Activated T-cell treated with anti-CD3 and anti-CD28 coated beads for 24 hours (primary cell): ENCODE measurements at places on chromosomes 1 and 21.

GRCh38 chr1:159030877-159031447 is 21.3 kb downstream of the IFI16 start:
- no peak for DNase-seq

- no peak for DNase-seq
These were observed 1290.7 kb upstream of the ADGRL2 start for GRCh38 chr1:80509965-80510522.

DNA sequence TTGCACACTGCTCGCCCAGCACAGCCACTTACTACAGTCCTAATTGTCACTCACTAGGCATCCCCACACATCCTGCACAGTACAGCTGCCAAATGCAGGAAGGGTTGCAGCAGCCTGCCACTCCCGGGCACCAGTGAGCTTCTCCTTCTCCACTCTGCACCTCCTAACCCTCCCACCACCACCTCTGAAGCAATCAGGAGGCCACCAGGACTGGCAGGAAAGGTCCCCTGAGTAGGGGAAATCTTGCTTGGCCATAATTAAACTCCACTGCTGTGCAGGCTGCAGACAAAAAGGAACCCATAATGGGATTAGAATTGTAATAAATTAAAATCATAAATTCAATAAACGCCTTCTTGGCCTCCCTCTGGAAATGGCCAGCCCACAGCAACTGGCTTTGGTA is 31.8 kb downstream of the FBXO2 start:
- no peak for DNase-seq

DNA sequence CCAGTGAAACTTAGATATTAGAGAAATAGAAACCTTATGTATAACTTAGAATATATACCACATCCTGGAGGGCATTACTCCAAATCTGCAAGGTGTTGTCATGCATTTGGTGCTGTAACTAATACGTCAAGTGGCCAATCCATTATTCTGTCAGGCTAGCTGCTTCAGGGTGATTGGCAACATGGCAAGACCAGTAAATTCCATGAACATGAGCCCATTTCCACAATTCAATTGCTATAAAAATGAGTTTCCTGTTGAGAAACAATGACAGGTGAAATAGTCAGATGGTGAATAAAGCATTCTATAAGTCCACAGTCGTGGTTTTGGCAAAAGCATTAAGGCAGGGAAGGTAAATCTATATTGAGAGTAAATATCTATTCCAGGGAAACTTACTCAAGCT is 566.0 kb downstream of the ADGRL2 start:
- no peak for DNase-seq

DNA sequence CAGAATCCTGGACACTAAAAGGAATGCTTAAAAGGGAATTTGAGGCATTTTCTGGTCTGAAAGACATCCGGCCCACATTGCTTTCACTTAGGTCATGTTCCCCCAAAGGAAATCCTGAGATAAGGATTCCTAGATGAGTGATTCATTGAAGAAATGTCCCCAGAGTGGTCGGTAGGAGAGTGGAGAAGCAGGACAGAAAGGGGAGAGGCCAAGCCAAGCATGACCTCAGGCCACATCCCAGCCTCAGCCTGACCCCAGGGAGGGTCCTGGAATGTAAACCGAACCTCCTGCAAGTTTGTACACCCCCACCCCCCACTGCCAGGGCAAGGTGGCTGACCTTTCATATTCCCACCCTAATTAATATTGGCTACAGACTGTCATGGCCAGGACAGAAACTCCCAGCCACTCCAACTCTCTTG is 16.6 kb downstream of the HIVEP3 start:
- no peak for DNase-seq

DNA sequence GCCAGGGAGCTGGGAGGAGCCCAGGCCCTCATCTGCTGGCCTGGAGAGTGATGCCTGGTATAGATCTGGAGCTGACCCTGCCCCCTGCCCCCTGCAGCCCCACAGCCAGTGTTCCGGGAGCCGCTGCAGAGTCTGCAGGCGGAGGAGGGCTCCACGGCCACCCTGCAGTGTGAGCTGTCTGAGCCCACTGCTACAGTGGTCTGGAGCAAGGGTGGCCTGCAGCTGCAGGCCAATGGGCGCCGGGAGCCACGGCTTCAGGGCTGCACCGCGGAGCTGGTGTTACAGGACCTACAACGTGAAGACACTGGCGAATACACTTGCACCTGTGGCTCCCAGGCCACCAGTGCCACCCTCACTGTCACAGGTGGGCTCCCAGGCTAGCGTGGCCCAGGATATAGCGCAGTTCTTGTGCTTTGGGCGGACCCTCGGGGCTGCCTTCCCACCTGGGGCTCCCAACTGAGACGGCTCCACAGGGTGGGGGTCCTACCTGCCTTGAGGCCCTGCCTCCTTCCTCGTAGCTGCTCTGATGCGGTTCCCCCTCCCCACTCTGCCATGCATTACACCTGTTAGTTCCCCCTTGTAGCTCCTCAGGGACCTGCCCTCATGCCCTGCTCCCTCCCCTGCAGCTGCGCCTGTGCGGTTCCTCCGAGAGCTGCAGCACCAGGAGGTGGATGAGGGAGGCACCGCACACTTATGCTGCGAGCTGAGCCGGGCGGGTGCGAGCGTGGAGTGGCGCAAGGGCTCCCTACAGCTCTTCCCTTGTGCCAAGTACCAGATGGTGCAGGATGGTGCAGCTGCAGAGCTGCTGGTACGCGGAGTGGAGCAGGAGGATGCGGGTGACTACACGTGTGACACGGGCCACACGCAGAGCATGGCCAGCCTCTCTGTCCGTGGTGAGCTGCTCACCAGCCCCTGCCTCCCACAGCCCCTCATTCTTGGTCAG is 98.7 kb downstream of the OBSCN start:
- no peak for DNase-seq

- DNase-seq: no peak
These were observed 35.0 kb downstream of the LGR6 start for GRCh38 chr1:202228484-202229122.

DNA sequence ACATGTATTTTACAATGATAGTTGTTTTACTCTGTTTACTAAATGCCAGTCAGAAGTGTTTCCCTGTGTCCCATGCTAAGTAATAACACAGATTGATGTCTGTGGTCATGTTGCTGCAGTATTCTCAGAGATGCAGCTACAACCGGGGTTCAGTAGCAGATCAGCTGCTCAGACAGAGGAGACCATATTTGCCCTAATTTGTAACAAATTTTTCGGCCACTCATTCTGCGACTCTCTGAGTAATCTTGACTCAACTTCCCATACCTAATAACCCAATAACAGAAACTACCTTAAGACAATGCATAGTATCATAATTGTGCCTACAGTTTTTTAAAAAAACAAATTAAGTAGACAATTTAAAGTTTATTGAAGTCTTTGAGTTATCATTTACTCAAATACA is 32.6 kb downstream of the NIBAN1 start:
- DNase-seq: peak; percentile 1

DNA sequence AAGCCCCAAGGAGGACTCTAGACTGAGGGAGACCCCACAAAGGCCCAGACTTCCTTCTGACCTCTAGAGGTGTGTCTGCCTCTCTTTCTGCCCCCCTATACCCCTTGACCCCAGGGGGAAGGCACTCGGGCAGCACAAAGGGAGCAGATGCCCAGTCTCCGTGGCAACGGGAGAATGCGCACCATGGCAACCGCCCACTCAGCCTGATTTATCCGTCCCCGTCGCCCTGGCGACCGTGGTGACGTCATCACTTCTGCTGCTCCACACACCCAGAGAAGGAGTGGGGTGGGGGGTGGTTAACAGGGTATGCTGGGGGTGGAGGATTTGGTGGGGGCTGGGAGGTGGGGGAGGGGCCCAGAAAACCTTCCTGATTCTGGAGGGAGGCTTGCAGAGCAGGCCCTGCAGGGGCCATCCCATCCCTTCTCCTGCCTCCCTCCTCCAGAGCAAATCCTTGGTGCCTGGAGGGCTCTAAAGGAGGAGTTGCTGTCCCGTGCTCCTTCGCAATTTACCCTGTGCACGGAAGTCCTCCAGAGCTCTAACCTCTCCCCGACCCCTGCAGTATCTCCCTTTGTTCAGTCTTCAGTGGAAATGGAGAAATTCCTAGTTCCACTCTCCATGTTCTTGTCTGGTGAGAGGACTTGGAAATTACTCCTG is 6.3 kb downstream of the CELF3 start:
- peak; percentile 23 for DNase-seq

GRCh38 chr1:169921080-169921479 is 27.4 kb upstream of the SCYL3 start:
- no peak for DNase-seq

DNA sequence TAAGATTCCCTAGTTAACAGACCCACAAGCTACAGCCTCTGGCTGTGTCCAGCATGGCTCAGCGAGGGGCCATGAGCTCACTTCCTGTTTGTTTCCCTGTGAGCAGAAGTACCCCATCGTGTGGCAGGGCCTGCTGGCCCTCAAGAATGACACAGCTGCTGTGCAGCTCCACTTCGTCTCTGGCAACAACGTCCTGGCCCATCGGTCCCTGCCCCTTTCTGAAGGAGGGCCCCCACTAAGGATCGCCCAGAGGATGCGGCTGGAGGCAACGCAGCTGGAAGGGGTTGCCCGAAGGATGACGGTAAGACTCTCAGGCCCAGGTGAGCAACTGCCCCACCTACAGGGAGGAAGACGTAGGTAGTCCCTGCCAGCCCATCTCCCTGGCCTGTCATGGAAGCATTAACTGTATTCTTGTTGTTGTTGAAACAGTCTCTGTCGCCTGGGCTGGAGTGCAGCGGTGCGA is 38.2 kb downstream of the ZBTB17 start:
- no peak for DNase-seq

DNA sequence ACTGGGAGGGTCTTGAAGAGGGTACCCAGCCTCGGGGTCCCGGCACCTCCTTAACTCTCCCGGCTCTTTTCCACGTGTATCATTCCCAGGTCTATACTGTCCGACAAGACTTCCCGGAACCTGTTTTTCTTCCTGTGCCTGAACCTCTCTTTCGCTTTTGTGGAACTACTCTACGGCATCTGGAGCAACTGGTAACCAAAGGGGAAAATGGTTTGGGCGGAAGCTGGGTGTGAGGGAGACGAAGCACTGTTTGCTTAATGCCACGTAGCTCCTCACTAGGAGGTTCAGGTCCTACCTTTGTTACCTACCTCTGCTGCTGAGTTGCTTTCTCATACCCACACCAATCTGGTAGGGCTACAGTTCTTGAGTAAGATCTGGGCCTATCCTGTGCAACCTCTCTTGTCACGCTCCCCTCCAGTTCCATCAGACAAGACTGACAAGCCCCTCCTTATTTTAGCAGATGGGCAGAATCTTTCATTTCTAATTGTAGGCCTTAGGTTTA is 642 bp downstream of the SLC30A7 start:
- DNase-seq: peak; percentile 48

DNA sequence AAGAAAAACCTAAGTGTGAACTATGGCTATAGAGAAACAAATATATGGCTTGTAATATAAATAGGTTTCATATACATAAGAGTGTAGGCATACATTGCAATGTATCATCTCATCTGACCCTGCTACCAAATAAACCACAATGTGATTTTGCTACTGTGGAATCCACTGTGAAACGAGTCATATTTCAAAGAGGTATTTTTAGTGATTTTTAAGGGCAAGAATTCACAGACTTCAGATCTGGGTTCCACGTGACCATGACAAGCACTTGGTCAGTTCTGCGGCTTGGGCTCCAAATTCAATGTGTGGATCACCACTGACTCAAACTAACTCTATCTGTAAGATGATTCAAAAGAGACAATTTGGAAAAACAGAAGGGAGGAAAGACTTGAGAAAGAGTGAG is 147.0 kb upstream of the ERG start:
- DNase-seq: no peak

DNA sequence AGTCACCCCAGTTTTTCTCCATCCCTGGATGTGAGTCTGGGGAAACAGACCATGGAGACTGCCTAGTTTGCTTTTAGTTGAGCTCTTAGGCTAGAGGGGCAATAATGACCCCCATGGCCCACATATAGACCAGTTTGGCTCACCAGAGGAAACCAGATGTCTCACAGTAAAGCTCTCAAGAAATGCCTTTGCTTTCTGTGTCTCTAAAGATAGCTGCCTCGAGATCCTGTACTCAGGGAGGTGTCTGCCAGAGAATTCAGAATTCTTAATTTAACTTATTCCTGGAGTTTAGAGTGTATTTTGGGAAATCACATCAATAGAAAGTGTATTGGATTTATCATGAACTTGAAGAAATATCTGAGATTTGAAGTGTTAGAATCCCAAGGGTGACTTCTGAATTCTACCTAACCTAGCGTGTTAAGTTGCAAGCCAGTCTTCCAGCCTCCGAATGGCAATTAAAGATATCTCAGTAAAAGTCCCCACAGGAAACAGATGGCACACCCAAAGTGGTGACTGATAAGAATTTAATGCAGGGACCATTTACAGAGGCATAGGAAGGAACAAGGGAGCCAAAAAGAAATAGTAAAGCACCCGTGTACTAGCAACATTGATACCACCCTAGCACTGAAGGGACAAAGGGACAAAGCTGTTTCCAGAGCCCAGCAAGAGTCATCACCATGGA is 37.1 kb downstream of the STYXL2 start:
- no peak for DNase-seq

DNA sequence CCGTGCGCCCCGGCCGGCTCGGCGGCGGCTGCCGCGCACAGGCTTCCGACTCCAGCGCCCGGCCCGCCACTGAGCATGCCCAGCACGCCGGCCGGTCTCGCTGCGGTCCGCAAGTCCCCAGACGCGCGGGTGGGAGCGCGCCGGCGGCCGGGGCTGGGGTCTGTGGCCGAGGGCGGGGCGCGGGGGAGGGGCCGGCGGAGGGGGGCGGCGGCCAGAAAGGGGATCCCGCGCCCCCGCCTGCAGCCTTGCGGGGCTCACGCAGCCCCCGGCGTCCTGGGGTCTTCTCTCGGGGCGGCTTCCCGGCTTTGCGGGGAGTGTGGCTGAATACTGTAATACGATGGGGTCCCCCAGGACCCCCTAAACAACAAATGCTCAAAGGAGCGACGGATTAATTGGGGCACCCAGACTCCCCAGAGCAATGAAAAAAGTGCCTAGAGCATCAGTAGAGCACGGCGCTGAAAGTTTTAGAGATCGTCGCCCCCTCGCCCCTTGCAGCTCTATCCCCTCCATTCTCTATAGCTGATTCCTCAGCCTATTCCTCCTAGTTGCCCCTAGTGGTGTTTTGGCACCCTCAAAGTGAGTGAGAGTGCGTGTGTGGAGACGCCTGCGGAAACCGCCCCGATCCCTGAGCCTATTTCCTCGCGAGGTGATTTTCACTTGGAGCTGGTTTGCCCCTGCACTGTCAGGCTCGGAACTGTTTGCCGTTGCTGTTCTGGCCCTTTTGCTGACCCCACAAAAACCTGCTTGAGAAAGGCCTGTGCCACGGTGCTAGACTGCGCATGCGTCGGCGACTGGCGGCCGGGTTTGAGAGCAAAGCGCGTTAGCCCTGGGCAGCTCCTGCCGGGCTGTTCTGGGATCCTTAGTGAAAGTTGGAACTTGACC is at the start of gene VAV3:
Gene VAV3 (minus strand): TSS at position 71 of the 882 bp plus-strand sequence. CDS start 311 bp downstream, outside the sequence.
- DNase-seq: peak; percentile 57

- no peak for DNase-seq
These were observed 17.6 kb downstream of the RGS1 start for GRCh38 chr1:192592981-192593708.
